Astrocyte of the spinal cord (primary cell): ENCODE measurements at places on chromosomes 6 and 20.

GRCh38 chr6:125469915-125470314 lies 168.1 kb upstream of the HDDC2 start:
- DNase-seq = peak; percentile 13

GRCh38 chr6:72622094-72622940 lies 453 bp downstream of the KCNQ5 start:
- DNase-seq = peak; percentile 47

GRCh38 chr6:166394036-166394892 lies 11.5 kb upstream of the MPC1 start:
- no peak for DNase-seq

- DNase-seq = peak; percentile 92
Measured at GRCh38 chr6:84137051-84137375, 90.4 kb downstream of the CEP162 start.

GRCh38 chr20:33005132-33005566 lies 916 bp upstream of the SUN5 start:
- peak; percentile 3 for DNase-seq

- no peak for DNase-seq
Measured at GRCh38 chr6:36387440-36388303, at the start of gene ETV7. ETV7 (minus strand) TSS chr6:36387669; CDS start chr6:36387541, 128 bp downstream.

- DNase-seq = no peak
Measured at GRCh38 chr6:94651239-94651638, 926.1 kb upstream of the MANEA start.

DNA sequence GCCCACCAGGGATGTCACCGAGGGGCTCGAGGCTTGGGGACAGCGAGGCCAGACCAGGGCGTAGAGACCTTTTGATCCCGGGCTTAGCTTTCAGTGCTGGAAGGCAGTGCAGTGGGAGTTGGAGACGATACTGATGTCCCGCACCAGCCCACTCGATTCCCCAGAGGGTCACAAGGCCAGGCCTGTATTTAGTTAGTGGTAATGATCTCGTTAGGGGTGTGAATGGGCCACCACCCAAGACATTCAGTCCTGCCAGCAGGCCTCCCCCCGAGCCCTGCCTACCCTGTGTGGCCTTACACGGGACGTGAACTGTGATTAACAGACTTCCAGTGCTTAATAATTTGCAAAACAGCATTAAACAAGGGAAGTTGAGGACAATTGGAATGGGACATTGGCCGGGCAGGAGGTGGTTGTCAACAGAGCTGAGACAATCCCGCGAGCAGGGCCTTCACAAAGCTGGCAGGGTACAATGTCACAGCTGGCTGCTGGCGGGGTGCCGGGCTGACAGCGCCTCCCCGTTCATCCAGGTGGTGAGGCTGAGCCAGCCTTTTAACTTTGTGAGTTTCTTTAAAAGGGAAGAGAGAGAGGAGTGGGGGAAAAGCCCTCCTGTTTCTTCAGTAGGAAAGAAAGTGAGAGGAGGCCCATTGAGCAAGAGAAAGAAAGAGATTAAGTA lies 175.3 kb upstream of the RALGAPA2 start:
- DNase-seq = no peak

- no peak for DNase-seq
Measured at GRCh38 chr20:4810426-4811019, 88.8 kb downstream of the PRND start.

DNA sequence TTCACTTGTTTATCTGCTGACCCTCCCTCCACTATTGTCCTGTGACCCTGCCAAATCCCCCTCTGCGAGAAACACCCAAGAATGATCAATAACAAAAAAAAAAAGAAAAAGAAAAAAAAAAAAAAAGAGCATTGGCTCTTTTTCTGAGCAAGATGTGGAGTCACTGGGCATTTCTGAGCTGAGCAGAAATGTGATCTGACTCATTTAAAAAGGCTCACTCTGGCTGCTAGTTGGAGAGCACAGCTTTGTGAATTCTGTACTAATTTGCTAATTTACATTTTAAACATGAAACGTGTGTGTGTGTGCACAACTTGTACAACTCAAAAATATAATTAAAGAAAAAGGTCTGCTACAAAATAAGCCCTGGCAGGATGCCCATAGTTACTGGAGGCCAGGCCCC lies 20.2 kb downstream of the SCML4 start:
- no peak for DNase-seq

- peak; percentile 42 for DNase-seq
Measured at GRCh38 chr20:32336918-32337347, 21.2 kb upstream of the ASXL1 start.

DNA sequence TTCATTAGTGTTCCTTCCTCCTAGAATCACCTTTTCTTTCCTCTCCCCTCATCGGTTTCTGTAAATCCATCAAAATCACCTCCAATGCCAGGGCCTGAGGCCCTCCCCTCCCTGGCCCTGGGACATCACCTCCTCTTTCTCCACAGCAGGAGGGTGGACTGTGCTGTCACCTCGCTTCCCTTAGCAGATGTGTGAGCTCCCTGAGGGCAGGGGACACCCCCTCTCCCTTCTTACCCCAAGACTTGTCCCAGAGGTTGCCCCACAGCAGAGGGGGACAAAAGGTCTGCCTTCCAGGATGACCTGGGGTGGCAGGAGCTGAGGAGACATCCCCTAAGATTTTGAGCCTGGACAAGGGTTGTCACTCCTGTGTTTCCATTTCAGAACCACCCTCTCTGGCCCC lies 5.9 kb downstream of the ULBP1 start:
- DNase-seq = no peak

DNA sequence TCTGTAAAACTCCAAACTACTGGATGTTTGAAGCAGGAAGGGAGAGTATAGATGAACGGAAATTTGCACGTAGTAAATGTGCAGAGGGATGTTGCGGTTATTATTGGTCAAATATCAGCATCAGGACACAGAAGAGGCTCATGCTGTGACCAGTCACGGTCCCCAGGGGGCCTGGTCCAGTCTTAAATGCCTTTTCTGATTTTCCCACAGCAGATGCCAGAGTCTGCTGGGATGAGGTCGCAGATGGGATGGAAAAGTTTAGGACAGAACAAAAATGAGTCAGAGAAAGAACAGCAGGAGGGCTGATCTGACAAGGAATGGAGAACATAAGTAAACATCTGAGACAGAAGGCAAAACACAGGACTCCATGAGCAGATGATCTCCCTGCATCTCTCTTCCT lies 11.7 kb upstream of the SIRPG start:
- peak; percentile 89 for DNase-seq

DNA sequence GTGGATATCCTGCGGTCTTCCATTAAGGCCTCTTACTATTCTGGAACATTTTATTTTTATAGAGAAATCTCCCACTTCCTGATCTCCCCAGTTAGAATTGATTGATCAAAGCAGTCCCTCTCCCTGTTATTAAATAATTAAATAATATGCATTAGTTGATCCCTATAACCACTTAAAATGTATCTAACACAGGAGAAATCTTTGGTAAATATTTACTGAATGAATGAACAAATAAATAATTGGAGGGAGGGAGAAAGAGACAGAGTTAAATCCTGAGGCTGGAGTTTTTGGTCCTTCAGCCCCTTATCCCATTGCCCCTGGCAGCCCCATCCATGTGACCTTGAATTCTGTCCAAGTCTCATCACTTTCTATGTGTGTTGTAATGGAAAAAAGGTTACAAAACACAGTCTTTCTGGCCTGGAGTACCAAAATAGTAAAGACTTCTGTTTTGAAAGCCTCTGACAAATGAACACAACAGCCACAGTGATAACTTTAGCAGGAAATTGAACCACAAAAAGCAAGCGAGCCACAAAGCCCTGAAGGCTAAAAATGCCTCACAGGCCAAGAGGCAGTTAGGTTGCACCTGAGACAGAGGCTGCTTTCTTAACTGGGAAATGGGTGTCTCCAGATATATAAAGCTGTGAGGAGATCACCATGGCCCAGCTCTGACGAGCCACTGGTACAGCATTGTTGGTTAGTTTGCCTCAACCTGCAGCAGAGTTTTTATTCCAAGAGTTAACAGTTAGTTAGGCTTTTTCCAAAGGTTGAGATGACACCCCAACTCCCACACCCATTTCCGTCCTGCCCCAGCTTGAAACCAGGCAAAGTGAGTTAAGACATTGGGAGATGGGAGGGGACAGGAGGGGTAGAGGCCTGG lies 11.3 kb downstream of the NT5E start:
- peak; percentile 66 for DNase-seq

DNA sequence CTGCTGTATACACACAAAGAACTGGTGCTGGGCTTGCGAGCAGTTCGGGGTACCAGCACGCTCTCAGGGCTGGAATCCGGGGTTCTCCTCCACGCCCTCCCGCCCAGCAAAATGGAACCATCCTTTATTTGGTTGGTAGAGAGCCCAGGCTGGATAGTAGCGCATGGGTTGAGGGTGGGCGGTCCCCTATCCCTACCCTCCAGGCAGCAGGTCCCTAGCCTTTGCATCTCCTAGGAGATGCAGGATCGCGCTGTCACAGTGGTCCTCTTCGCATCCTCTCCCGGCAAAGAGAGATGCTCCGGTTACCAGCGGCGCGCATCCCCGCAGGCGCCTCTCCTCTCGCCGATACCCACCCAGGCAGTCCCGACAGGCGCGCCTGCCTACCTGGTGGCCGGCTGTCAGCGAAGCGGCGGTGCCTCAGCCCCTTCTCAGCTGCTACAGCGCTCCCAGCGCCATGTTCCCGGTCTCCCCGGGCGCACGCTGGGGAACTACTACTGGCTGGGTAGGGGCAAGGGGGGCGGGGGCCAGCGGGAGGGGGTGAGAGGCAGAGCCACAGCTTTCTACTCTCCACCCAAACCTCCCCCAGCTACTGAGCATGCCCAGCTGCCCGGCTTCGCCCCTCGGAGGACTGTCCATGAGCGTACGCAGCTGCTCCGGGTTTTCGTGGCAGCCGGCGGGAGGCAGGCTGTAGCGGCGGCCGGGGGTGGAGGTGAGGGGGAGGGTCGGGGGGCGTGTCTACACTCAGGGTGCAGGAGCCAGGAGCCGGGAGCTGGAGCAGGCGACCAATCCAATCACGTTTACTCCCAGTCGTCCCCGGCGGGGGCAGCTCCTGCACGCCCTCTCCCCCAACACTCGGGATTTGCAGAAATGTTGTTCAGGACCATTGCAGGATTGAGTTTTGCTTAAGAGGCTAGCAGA lies at the start of gene PAK5:
PAK5 (minus strand) TSS at position 699 of the 918 bp plus-strand sequence. CDS start 194,748 bp downstream, outside the sequence.
- DNase-seq = peak; percentile 48

- DNase-seq = no peak
Measured at GRCh38 chr20:19673575-19673974, 84.5 kb upstream of the RIN2 start.

- peak; percentile 17 for DNase-seq
Measured at GRCh38 chr6:36039112-36039511, 11.5 kb downstream of the MAPK14 start.

- no peak for DNase-seq
Measured at GRCh38 chr6:10315658-10316372, 99.1 kb downstream of the TFAP2A start.

- peak; percentile 39 for DNase-seq
Measured at GRCh38 chr20:48332555-48332954, 495.2 kb downstream of the PREX1 start.

DNA sequence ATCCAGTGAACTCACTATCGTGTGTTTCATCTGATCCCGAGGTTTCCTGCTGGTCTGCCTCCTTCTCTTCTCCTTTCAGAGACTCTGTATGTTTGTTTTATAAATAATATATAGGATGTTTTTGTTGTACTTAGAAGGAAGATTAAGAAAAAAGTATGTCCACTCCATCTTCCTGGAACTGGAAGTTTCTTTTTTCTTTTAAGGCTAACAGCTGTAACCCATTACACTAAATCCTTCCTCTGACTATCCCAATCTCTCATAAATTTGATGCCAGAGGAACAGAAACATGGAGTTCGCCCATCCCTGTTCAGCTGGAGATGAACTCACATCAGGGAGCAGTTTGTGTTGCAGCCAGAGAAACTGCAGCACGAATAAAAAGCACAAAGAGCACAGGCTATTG lies 20.7 kb downstream of the RIPK1 start:
- peak; percentile 27 for DNase-seq

- DNase-seq = no peak
Measured at GRCh38 chr6:159093609-159094443, 49.0 kb upstream of the TAGAP start.

GRCh38 chr6:33909737-33910136 lies 105.9 kb upstream of the MLN start:
- no peak for DNase-seq

DNA sequence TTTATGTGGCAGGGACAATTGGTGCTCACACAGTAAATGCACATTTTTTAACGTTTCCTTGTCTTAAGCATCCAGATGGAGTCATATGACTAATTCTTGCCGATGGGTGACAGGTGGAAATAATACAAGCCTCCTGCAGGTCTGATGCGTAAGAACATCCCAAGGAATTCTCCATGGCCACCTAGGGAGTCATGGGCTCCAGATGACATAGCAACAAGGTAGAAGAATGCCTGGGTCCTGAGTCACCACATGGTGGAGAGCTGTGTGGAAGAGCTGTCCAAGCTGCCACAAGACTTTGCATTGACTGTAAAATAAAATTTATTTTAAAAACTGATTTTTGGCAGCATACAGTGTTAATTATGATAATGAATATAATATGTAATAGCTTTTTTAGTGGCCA lies 77.0 kb upstream of the MAP3K7 start:
- DNase-seq = no peak

- DNase-seq = no peak
Measured at GRCh38 chr6:14276071-14276470, 158.5 kb downstream of the CD83 start.

DNA sequence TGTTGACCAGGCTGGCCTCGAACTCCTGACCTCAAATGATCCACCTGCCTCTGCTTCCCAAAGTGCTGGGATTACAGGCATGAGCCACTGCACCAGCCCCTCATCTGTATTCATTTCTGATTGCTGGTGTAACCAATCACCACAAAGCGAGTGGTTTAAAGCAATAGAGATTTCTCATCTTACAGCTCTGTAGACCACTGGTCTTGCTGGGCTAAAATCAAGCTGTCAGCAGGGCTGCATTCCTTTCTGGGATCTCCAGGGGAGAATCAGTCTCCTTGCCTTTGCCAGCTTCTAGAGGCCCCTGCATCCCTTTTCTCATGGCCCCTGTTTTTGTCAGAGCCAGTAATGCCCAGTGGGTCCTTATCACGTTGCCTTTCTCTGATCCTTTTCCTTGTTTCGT lies 49.9 kb upstream of the PMEPA1 start:
- DNase-seq = no peak
